Stimulated activated CD8-positive, alpha-beta memory T cell treated with anti-CD3 and anti-CD28 coated beads, Interleukin-15, amount 100 ng/mL, for 4 hours (primary cell): ENCODE measurements at places on chromosomes 16 and 17.
A peak's percentile ranks its signal among the peaks of the same experiment; 100 is the strongest.

DNA sequence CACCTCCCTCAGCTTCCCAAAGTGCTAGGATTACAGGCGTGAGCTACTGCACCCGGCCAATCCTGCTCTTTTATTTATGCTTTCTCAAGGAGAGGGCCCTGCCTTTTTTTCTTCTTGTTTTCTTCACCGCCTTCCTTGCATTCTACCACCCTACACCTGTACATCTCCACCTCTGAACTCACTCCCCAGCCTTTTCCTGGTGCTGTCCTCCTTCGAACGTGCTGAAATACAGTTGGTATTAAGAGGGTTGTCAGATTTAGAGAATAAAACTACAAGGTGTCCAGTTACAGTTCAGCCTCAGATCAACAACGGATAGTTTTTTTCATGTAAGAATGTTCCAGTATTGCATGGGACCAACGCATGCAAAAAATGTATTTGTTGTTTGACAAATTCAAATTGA is 1.7 kb downstream of the PIRT start:
- DNase-seq: no peak

- DNase-seq: no peak
These were observed 80.6 kb downstream of the TUBD1 start for GRCh38 chr17:59812139-59812538.

GRCh38 chr17:2406903-2407790 is 6.3 kb upstream of the MNT start:
- no peak for DNase-seq

DNA sequence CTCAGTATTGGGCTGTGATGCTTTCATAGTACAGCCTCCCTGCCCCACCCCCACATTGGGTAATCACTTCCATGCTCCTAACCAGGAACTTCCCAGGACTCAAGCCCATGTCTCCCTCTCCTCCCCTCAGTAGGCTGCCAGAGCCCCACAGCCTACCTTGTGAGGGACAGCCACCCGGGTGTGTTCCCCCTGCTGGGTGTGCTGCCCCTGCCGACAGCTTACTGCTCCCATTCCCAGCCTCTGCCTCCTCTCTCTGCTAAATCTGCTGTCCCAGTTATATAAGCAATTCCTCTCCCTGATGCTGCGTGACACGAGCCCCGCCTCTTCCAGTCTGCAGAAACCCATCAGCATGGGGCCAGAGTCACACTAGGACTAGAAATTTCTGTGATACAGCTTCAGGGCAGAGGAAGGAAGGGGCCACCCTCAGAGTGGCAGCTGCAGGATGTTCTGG is at the start of gene RSKR:
Gene RSKR, minus strand, starts transcription at position 255 of the 451 bp plus-strand sequence. Its CDS starts 24 bp downstream, at position 231.
- no peak for DNase-seq

DNA sequence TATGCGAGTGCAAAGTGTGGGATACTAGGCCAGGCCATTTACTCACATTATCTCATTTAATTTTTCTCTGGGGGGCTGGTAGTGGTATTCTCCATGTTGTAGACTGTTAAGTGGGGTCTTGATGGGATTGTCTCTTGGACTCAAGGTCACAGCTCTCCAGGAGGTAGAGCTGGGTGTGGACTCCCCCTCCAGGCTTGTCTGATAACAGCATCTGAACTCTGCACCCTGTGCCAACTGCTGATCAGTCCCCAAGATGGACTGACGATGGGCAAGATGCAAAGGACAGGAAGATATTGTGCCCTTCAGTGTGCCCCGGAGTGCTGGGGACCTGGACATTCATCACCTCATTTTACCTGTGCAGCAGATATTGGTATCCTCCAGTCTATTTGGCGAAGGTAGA is 147.8 kb downstream of the MSI2 start:
- DNase-seq: no peak

DNA sequence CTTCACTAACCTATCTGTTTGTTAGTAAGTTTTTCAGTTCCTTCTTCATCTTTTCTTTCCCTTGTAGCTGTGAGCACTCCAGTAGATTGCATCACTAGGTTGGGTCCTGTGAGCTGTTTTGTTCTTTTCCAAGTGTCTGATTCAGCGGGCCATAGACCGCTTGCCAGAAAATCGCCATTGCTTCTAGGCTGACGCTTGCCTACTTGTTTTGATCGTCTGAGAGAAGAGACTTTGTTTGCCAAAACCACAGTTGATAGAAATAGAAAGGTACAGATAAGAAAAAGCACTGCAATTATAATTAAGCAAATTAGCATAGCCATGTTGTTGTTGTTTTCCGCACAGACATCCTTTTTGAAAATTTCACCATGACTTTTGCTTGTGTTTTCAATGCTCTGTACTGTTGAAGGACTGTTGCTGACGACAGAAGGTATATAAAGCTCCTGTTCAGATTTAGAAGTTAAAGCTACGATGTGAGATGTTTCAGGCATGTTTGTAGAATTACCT is 3.1 kb downstream of the EVI2A start:
- no peak for DNase-seq

DNA sequence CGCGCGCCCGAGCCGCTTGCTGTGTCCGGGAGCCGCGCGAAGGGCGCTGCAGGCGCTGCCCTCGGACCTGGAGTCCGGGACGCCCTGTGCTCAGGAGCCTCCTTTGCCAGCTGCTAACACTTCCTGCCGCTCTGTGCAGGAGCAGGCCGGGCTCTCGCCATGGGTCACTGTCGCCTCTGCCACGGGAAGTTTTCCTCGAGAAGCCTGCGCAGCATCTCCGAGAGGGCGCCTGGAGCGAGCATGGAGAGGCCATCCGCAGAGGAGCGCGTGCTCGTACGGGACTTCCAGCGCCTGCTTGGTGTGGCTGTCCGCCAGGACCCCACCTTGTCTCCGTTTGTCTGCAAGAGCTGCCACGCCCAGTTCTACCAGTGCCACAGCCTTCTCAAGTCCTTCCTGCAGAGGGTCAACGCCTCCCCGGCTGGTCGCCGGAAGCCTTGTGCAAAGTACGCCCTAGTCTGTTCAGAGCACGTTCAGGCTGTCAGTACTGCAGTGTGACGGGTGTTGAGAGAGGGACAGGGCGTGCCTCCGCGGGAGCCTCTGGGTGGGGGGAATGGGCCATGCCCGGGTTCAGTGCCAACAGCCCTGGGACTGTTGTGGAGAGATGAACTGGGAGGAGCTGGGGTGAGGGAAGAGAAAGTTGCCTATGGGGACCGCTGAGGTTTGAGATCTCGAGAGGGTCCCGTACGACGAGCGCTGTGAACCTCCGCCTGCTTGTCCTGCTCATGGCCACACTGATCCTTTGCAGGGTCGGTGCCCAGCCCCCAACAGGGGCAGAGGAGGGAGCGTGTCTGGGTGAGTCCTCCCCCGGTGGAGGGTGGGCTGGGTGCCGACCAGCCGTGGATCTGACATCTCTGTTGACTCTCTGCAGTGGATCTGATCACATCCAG is 1.3 kb downstream of the ZNF276 start:
- DNase-seq: no peak

DNA sequence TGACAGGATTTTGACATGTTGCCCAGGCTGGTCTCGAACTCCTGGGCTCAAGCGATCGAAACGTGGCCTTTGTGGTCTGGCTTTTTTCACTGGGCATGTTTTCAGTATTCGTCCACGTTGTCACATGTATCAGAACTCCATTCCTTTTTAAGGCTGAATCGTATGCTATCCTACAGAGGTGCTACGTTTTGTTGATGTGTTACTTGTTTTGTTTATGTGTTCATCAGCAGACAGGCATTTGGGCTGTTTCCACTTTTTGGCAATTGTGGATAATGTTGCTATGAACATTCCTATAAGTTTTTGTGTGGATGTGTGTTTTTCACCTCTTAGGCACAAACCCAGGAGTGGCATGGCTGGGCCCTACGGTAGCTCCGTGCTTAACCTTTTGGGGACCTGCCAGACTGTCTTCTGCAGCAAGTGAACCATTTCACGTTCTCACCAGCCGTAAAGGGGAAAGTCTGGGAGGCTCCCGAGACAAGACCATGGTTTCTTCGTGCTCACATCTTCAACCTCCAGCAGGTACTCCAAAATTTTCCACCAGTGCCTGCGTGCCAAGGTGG is 26.9 kb downstream of the ADCY9 start:
- no peak for DNase-seq

GRCh38 chr17:48528153-48528935 is 2.5 kb downstream of the HOXB1 start:
- no peak for DNase-seq

GRCh38 chr16:51419768-51420167 is 268.7 kb upstream of the SALL1 start:
- no peak for DNase-seq

GRCh38 chr17:48636177-48637018 is 10.2 kb upstream of the HOXB9 start:
- DNase-seq: peak; percentile 34

- DNase-seq: no peak
These were observed 6.4 kb downstream of the LRRC3C start for GRCh38 chr17:39933912-39934311.

DNA sequence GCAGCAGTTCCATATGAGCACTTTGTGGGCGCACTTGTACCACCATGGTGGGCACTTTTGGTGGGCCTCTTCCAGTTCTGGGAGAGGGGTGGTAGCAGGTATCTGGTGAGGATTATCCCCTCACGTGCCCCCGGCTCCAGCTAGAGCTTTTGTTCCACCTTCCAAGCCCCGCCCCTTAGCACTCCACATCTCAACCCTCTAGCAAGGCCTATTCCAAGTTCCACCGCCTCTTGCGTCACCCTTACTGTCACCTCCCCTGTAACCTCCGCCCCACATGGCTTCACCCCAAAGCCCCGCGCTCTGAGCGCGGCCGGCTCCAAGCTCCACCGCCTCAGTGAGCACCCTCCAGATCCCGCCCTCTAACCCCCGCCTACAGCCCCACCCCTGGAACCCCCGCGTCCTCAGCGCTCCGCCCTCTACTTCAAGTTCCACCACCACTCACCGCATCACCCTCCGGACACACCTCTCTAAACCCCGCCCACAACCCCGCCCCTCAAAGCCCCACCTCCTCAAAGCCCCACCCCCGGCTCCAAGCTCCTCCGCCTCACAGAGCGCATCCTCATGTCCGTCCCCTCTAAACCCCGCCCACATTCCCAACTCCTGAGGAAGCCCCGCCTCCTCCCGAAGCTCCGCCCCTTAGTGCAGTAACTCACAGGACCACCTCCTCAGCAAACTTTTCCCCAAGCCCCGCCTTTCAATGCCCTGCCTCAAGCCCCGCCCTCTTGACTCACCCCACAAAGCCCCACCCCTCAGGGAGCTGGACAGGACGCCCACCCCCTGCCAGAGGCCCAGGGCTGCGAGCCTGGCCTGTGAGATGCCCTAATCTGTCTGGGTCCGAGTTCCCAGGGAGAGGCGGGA is 11.1 kb downstream of the SCN4A start:
- DNase-seq: no peak
